ENCODE measurements at places on chromosomes 11 and 22.

DNA sequence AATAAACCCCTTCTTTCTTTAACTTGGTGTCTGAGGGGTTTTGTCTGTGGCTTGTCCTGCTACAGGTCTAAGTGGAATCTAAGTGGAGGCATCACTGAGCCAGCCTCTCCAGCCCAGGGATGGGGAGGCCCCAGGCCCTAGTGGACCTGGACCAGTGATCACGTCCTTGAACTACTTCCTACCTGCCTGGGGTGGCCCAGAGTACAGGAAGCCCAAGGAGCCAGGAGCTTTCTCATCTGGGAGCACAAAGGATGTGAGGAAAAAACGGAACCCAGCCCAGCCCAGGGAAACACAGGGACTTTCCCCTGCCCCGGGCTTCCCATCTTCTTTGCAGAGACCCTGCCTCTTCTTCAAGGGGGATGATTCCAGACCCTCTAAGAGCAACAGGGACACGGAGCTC, 3.5 kb upstream of the CD5 start:
- no peak for DNase-seq

DNA sequence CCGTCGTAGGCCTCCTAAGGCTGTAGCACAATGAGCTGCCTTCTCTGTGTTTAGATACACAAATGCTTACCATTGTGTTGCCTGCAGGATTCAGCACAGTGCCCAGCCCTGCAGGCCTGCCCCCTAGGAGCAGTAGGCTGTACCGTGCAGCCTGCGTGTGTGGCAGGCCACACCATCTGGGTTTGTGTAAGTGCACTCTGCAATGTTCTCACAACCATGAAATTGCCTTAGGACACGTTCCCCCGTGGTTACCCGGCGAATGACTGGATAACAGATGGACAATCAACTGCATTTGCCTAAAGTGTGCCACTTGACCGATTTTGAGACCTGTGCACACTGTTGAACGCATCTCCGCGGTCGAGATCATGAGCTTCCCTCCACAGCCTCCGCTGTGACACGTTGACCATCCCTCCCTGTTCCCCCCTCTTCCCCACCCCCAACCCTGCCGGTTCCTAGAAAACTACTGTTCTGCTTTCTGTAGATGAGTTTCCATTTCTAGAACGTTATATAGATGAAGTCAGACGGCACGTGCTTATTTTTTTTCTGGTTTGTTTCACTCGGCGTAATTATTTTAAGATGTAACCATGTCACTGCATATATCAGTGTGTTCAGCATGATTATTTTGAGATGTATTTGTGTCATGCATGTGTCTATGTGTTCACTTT, 22.2 kb upstream of the CTSD start:
- DNase-seq, result no peak

DNA sequence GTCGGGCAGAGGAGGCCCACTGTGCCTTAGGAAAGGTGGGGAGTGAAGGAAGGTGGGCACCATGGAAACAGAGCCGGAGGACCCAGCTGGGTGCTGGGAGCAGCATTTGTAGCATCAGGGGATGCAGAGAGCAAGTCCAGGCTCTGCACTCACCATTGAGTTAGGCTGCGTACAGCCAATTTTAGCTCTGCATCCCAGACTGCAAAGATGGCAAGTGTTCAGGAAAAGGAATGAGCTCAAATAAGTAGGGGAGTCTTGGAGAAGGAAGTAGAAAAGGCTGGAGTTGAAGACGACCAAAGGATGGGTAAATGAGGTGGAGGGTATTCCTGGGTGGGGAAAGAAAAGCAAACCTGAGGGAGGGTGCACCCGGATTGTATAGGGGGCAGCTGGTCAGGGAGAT, 31.6 kb upstream of the ETS1 start:
- no peak for DNase-seq

DNA sequence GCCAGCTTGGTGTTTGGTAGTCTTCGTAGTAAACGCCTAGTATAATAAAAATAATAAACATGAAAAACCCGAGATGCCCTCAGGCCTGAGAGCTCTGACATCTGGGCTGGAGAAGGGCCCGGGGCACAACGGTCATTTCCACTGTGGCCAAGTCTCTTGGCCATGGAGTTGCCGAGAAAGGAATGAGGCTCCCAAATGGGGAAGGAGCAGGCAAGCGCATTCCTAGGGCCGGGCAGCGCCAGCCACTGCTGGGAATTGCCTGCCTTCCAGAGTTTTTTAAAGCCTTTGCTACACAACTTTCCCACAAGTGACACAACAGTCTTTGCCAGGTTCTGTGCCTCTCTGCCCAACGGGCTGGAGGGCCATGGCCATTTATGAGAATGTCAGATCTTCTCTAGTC, 103.4 kb downstream of the NAV2 start:
- no peak for DNase-seq

GRCh38 chr22:43148581-43148980, 2.8 kb upstream of the TSPO start:
- no peak for DNase-seq

DNA sequence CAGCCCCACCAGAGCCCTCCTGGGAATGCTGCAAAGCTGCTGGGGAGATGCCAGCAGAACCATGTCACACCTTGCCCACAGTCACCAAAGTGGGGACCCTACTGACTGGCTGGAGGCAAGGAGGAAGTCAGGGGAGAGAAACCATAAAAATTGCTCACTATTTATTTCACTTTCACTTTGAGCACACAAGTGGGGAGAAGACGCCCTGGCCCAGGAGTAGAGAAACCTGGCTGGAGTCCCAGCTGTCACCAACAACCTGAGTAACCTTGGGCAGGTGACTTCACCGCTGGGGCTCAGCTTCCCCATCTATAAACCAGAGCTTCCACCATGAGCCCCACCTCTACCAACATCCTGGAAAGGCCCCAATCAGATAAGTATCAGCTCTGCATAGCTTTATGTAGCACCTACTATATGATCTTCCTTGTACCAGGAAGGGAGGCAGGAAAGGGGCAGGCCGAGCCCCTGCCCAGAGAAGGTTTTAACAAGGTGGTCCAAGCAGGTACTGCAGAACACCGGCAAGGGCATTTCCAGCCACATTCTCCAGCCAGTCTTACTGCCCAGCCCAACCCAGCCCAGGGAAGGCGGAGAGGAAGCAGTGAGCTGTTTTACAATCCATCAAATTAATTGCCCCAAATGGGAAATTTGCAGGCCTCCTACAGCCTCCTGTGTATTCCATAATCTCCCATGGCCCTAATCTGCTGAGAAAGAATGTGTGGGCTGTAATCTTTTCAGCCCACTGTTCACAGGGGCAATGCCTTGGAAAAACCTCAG, 27.6 kb downstream of the PLEKHA7 start:
- DNase-seq, result peak; percentile 13

DNA sequence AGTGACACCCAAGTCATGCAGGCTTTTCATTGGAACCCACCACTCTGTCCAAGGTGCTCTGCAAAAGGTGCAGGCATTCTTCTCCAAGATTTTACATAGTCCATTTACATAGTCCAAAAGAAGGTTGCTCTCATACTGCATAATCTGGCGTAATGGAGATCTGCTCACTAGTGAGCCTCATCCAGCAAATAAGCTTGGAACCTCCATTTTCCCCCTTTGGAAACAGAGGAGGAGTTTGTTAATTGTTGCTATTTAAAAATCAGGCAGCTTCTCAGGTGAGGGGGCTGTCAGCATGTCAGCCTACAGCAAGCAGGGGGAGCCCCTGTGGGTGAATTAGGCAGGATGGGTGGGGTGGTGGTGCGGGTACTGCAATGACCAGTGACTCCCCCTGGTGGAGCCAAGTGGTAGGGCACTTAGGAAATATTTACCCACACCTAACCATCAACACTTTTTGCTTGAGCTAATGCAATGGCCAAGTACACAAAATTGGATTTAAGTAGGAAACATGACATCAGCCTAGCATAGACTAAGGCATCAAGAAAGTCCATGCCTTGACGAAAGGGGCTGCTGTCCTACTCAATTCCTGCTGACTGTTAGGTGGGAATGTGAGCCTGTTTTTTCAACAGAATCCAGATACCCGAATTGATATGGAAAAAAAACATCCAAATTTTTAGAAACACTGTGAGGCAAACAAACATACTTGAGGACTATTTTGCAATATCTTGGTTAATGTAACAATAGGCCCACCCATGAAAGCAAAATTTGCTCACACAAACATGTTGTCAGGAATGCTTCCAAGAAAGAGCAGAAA, 64.5 kb downstream of the AMBRA1 start:
- DNase-seq, result peak; percentile 53

DNA sequence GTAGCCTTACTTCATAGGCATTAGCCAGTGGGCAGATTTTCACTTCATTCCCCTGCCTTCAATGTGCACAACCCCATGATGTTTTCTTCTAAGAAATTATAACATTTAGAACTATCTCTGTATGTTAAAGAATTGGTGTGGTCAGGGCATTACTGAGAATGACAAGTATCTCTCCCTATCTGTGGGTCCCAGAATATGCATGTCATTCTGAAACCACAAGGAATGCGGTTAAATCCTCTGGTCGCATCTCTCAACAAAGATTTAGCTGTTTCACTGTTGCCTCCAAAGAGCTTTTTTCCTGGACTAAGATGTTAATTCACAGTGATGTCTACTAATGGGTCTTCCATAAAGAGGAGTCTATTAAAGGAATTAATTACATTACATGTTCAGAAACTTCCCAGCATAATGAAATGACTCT, 62.7 kb downstream of the LIF start:
- no peak for DNase-seq

DNA sequence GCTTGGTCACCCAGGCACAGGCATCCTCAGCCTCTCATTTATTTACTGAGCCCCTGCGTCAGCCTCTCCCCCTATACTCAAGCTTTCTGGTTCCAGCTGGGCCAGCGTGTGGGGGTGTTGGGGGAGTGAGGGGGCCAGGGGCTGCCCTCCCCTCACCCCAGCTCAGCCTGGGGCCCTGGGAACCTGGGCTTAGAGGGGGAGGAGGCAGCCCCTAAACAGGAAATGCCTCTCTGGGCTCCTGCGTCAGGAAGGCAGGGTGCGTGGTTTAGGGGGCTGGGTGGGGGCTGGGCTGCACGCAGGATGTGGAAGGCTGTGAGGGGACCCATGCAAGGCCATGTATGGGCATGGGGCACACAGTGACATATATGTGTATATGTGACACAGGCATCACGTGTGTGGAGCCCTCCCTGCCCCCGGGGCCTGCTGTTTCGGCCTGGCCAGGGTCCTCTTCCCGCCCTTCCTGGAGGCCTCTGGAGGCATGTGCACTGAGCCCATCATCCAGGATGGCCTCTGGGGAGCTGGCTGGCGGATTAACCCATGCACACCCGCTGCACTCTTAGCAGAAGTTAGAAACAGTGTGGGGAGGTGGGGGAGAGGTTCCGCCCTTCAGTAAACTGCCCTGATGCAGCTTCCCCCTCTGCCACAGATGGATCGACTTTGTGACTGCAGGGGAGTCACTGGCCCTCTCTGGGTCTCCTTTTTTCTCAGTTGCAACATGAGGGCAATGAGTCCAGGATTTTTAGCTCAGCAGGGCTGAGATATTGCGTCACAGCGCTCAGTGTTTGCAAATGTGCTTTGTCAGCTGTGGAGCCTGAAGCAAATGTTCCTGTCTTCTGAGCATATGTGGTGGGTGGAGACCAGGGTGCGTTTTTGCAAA, 1.1 kb upstream of the CD248 start:
- DNase-seq, result peak; percentile 34

DNA sequence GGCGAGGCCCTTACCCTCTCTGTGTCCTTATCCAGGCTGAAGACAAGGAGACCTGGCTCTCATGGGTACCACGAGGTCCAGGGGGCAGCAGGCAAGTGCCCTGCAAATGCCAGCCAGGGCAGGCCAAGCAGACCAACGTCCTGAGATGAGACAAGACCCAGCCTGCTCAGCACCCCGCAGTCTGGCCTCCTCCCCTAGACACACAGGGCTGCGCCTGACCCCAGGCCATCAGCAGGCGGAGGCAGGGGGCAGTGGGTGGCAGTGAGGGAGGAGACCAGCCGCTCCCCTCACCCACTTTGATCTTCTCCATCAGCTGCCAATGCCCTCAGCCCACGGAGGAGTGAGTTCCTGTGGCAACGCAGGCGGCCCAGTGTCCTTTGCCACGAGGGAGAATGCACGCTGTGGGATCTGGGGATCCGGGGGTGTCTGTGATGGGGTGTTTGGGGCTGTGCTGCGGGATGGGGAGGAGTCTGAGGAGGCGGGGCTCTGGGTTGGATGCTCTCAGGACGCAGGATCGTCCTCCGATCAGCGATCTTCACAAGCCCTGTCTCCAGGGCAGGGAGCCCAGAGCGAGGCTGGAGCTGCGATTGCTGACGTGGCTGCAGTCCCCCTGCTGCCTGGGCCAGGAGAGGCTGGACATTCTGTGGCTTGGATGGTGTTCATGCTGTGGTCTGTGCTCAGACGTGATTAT, 30.5 kb upstream of the PPARA start:
- DNase-seq, result no peak

DNA sequence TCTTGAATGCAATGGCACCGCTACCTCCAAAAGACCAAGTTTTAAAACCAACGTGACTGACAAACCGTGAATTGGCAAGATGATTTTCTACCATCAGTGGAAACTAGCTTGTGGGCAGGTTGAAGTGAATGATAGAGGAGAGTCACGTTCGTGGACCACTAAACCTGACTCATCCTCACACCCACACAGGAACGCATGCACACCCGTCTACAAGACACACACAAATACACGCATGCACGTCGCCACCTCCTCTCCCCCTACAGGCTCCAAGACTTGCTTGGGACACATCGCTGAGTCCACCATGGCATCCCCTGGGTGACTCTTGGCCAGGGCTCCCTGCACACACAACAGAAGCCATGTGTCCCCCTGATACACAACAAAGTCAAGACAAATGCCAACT, 14.4 kb downstream of the TMPRSS6 start:
- peak; percentile 47 for DNase-seq

- DNase-seq, result no peak
Observed at GRCh38 chr11:62842171-62842741, 2.9 kb upstream of the WDR74 start.

GRCh38 chr11:17388609-17389210, at the start of gene KCNJ11:
TSS of gene KCNJ11 (minus strand) at chr11:17388659. CDS start at chr11:17388091, 568 bp downstream.
- DNase-seq, result no peak

DNA sequence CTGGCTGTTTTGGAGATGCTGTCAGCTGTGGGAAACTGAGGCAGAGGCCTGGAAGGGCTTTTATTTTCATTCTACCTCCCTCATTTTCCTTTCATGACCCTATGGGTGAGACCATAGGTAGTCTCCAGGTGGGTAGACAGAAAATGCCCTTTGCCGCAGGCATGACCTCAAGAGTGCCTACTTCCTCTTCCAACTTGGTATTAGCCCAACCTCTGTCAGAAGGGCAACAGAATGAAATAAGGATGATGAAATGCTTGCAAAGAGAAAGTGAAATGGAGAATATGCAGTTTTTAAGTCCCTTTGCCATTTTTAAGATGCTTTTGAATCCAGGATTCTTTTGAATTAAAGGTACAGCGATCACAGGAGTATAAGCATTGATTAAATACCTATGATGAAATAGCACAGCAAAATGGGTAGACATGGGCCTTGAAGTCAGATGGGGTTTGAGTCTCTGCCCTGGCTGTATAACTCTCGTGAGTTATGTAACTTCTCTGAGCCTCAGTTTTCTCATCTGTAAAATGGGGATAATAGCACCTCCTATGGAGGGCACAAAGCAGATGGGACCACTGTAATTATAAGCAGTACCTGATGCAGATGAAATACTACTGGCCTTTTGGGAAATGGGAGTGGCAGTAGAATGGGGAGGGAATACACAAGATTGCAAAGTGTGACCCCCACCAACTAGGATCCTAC, 3.7 kb downstream of the ASPHD2 start:
- DNase-seq, result no peak

GRCh38 chr11:22460181-22460580, 122.0 kb downstream of the SLC17A6 start:
- no peak for DNase-seq

GRCh38 chr11:10373929-10374328, 69.1 kb downstream of the ADM start:
- DNase-seq, result no peak

All from stimulated activated CD8-positive, alpha-beta memory T cell treated with anti-CD3 and anti-CD28 coated beads, Interleukin-7, amount 100 ng/mL, for 24 hours (primary cell).